ENCODE measurements at places on chromosomes 3 and 15.

DNA sequence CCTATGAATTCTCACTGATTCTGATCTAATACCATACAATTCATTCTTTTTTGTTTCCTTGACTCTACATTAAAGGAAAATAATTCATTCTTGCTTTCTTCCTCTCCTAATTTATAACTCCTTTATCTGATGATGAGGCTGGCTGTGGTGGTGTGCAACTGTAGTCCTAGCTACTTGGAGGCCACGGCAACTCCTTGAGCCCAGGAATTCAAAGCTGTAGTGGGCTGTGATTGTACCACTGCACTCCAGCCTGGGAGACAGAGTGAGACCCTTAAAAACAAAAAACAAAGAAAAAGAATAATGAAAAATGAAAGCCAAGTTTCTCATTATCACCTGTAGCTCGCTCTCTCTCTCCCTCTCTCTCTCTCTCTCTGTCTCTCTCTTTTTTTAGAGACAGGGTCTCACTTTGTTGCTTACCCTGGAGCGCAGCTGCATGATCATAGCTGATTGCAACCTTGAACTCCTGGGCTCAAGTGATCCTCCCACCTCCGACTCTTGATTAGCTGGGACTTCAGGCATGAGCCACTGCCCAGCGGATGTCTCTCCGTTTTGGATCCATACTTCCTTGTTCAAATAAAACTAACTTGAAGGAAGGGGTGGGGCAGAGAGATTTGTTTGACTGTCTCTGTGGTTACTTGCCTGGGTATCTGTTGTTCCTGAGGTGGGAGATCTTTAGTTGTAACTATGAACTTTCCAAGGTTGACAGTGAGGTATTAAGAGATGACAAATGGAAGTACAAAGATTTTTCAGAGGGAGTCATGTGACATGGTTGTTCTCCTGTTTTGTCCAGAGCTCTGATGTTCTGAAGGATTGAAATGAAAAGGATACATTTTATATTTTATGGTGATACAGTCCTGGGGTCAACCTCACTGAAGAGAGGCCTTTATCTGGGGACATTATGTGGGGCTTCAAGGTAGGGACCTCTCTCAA, 46.9 kb downstream of the STARD9 start:
- DNase-seq: no peak

DNA sequence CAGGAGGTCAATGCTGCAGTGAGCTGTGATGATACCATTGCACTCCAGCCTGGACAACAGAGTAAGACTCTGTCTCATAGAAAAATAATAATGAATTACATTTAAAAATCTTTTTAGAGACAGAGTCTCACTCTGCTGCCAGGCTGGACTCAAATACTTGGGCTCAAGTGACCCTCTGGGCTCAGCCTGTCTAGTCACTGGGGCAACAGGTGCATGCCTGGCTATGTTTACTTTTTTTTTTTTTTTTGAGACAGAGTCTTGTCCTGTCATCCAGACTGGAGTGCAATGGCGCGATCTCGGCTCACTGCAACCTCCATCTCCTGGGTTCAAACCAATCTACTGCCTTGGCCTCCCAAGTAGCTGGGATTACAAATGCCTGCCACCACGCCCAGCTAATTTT, 8.0 kb upstream of the PLEKHO2 start:
- no peak for DNase-seq

GRCh38 chr3:89964347-89964746, 856.9 kb downstream of the EPHA3 start:
- DNase-seq: no peak

DNA sequence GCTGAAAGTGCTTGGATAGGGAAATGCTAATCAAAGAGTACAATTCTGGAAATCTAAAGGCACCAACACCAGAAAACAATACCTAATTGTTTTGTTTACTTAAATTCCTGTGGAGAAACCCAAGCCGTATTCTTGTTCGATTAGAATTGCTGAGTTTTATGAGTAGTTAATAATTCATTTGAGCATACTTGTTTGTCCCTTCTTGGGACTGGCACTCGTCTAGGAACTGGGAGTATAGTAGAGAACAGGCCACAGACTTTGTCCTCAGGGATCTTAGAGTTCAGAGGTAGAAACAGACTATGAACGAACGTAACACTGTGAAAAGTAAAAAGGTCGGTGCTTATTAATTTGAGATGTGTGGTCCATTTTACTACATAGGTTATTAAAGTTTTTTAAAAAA, 39.4 kb downstream of the ZPLD1 start:
- no peak for DNase-seq

GRCh38 chr3:134251731-134252391, 1.2 kb upstream of the RYK start:
- no peak for DNase-seq

DNA sequence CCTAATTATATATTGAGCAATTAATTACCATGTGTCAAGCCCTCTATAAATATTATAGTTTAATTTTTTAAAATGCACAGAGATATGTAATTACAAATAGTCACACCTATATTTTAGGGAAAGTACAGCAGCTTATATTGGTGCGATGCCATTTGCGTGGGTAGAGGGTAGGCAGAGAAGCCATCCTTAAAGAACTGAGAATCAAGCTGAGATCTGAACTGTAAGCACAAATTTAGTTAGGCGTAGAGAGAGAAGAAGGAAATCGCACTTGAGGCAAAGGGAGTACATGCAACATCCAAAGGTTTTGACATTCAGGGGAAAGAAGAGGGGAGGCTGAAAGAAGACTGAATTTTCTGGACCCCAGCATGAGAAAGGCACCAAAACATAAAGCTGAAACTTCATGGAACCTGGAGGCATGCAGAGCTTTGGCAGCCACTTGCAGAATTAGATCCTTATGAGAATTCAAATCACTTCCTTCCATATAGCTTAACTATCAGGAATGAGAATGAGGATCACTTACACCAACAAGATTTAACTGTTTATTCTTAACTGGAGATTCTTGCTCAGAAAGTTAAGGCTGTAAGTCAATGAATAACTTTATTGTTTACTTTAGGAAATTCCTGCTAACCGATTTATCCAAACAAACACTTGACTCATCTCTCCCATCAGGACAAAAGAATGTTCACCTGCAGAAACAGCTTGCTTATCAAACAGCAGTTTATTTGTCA, 114.3 kb downstream of the TGFBR2 start:
- no peak for DNase-seq

DNA sequence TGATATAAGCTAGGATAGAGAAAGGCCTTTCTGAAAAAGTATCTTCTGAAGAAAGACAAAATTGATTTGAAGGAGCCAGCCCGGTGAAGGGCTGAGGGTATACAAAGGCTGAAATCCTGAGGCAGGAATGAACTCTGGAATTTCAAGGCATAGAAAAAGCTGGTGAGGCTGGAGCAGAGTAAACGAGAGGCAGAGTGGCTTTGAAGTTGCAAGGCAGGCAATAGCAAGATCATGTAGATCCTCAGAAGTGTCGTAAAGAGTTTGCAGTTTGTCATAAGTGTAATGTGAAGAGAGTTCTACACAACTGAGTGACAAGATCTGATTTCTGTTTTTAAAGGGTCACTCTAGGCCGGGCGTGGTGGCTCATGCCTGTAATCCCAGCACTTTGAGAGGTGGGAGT, 69.0 kb downstream of the HMG20A start:
- no peak for DNase-seq

- no peak for DNase-seq
These were observed 127.4 kb downstream of the UBE2E2 start for GRCh38 chr3:23330568-23330967.

DNA sequence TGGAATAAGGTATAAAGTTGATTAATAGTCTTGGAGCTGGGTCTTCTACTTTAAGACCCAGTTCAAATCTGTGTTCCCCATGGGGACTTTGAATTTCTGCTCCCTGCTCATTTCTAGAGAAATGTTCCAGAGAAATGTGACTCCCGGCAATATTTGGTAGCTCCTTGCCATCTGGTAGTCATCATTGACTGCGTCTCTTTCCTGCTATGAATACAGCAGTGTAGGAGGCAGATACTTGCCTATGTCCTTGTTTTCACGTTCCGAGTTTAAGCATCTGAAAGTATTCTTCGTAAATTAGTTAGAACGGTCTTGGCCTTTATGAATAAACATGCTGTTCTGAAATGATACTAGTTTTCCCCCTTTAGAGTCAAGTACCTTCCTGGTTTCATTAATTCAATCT, 352.9 kb downstream of the PTPRG start:
- no peak for DNase-seq

GRCh38 chr15:38626443-38627050, 61.9 kb upstream of the RASGRP1 start:
- no peak for DNase-seq

DNA sequence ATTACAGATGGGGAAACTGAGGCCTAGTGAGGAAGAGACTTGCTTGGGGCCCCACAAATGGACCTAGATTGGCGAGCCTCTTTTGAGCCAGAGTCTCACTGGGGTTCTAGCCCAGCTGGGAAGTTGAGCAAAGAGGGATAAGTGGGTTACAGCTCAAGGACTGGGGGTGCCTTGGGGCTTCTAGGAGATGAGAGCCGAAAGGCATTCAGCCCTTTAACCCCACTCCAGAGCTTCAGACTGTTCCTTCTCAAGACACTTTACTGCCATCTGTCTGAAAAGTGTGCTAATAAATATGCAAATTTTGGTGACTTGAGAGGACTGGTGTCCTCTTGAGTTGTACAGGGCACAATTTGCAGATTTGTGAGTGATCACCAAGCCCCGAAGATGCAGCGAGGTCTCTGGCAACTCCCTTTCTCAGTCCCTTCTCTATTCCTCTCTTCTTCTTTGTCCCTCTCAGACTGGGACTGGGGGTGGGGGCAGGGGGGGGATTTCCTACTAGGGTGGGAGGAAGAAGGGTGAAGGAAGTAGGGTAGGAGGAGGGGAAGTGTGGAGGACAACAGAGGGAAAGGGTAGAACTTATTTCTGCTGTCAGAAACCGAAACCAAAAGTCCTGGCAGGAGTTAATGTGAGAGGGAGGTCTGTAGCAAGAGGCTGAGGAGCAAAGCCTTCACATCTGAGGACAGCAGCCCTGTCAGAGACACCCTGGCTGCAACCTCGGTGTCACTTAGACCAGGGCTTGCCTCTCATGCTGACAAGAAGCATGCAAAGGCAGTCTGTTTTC, 16.2 kb upstream of the ANKDD1A start:
- no peak for DNase-seq

GRCh38 chr15:25668236-25668795, 194.8 kb downstream of the ATP10A start:
- no peak for DNase-seq

DNA sequence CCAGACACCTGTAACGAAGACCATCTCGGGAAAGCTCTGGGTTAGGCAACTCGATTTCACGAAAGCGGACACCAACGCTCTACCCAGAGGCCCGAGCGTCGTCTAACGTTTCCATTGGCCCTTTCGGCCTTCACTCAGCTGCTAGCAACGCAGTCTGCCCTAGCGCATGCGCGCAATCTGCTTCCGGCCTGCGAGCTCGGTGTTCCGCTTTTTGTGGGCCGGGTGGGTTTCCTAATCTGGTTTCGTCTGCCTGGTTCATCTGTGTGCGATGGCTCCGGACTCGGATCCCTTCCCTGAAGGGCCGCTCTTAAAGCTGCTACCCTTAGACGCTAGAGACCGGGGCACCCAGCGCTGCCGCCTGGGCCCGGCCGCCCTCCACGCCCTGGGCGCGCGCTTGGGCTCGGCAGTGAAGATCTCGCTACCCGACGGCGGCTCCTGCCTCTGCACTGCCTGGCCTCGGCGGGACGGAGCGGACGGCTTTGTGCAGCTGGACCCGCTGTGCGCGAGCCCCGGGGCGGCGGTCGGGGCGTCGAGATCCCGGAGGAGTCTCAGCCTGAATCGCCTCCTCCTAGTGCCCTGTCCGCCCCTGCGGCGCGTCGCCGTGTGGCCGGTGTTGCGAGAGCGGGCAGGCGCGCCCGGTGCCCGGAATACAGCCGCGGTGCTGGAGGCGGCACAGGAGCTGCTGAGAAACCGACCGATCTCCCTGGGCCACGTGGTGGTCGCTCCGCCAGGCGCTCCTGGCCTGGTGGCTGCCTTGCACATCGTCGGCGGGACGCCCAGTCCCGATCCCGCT, 24.0 kb upstream of the GATM start:
- DNase-seq: peak; percentile 90

GRCh38 chr3:144265542-144266100, 294.0 kb downstream of the DIPK2A start:
- no peak for DNase-seq

- DNase-seq: no peak
These were observed 86.6 kb upstream of the ADAMTSL3 start for GRCh38 chr15:83567318-83567717.

DNA sequence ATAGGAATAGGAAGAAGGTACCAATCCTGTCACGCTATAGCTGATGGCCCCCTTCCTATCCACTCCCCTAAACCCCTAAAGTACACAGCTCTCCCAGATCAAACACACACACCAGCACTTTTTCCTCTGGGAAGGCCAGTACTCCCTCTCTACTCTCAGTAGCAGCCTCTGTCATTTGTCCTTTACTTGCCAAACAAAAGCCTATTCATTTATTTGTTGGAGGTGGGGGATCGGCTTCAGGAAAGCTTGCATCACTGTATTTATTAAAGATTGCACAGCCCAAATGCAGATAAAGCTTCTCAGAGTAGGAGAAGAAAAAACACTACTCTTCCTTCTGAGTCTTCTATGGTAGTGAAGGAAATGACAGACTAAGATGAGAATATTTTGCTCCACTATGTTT, 429.7 kb upstream of the RASGRP1 start:
- DNase-seq: no peak

DNA sequence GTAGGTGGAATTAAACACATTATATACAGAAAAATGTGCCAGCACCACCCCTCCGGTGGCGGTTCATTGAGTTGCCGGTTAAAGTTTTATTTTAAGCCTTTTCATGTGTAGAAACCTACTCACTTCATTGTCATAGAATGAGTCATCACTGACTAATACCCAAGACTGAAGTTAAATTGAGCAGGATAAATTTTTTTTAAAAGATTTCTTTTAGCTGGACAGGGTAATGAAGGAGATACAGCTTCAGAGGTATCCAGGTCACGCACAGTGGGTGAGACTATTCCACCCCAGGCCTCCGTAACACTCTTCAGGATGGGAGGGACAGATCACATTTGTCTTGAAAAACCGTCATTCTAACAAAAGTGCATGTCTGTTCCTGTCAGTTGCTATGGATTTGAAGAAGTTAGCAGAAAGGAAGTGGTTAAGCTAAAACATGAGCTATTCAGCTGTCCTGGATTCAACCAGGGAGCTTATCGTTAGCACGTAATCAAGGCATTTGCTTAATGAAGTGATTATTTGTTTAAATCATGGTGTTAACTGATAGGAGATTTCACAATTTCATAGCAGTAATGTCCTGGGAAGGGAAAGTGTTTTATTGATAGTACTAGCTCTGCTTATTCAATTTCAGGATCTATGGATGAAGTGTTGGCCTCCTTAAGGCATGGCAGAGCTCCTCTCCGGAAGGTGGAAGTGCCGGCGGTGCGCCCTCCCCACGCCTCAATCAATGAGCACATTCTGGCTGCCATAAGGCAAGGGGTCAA, 23.4 kb downstream of the WHAMM start:
- no peak for DNase-seq

Measured in activated T-helper 1 cell treated with anti-CD3 and anti-CD28 coated beads, Interleukin-2, amount 50 U/mL, for 16 hours (primary cell).